Ureter (tissue), 1 donor: ENCODE measurements at places on chromosomes 5 and 9. TPM values are rescaled to one million over a fixed set of nuclear protein-coding genes. Genes with fewer than 3 reads are reported as not detected.

- no peak for DNase-seq
These were observed 6.2 kb upstream of the VPS13A start for GRCh38 chr9:77170991-77171699.

Gene FCN2
- total RNA-seq: 0.49 TPM

Gene BAAT
- total RNA-seq: not detected

Gene IRX2
- total RNA-seq: 3.3 TPM

DNA sequence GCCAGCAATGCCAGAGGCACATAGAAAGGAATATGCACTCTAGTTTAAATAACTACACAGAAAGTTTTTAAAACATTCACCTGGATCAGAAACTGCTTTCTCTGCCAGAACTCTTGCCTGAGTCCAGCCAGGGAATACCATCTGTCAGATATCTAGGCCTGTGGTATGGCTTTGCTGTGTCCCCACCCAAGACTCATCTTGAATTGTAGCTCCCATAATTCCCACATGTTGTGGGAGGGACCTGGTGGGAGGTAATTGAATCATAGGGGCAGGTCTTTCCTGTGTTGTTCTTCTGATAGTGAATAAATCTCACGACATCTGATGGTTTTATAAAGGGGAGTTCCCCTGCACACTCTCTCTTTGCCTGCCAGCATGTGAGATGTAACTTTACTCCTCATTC, 41.5 kb upstream of the KCNV2 start:
- no peak for DNase-seq

- no peak for DNase-seq
These were observed 41.9 kb downstream of the VCAN start for GRCh38 chr5:83513491-83513890.

GRCh38 chr9:26746357-26747072, 146.1 kb downstream of the CAAP1 start:
- no peak for DNase-seq

DNA sequence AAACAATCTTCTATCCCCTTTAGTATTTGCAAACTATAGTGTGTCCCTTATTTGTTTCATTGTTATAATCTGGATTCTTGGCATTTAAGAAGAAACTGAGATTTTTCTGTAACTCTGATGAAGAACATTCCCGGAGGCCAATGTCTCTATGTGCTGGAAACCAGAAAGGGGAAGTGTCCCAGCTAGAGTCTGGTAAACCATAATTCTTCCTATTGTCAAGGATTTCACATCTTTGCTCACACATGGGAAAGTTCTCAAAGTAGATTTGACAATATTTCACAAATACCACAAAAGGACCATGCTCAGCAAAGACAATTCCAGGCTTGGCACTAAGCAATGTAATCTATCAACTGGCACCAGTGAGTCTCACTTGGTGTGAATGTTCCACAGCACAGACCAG, 146.8 kb downstream of the MUSK start:
- no peak for DNase-seq

Gene ARSI
- total RNA-seq: 0.65 TPM

DNA sequence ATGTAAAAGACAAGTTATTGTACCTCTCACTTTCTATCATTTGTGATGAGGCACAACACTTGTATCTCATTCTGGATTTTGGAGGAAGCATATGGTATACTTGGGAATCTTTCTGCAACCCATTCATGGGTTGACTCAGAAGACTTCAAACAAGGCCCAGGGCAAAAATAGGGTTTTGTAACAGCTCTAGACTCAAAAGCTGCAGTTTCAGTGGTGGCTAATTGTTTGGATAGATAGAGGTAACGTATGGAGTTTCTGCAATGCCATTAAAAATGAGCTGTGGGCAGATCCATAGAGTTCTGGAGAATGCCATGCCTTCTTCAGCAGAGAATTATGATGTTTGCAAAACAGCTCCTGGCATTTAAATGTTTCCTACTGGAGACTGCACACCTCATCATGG, 279.6 kb upstream of the VLDLR start:
- DNase-seq: no peak

GRCh38 chr5:522116-522515, 2.1 kb downstream of the SLC9A3 start:
- DNase-seq: no peak

DNA sequence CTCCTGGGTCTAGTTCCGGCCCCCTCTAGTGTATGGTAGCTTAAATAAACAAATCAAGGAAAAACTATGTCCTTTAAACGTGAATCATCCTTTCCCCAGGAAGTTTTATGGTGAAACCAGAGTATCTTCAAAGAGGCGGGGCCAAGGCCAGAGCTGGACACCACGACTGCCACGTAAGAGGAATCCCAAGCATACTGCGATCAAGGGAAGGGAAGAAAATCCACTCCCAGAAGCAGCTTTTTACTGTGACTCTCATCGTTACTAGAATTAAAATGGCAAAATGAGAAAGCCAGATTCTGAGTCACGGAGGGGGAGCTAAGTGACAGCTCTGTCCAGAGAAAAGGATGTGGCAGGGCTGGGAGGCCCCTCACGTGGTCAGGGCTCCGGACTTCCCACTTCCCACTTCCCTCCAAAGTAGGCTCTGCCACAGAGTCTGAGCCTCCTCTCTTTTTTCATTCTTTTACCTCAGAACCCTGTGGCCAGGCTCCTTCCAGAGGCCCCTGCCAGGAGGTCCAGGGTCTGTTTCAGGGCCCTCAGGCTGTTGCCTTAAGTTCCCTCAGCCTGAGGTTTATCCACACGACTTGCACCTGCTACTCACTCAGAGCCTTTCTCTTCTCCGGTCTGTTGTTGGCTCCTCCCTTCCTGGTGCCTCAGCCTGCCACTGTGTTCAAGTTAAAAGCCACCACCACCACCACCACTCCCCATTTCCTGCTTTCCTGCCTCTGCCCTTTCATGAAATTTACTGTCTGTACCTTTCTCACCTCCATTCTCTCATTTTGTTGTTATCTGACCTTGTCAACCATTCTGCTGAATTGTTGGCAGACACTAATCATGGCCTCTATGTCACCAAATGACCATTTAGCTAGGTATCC, 1.4 kb upstream of the GLRX start:
- DNase-seq: no peak

- no peak for DNase-seq
These were observed 124.2 kb downstream of the GNA14 start for GRCh38 chr9:77523891-77524290.

DNA sequence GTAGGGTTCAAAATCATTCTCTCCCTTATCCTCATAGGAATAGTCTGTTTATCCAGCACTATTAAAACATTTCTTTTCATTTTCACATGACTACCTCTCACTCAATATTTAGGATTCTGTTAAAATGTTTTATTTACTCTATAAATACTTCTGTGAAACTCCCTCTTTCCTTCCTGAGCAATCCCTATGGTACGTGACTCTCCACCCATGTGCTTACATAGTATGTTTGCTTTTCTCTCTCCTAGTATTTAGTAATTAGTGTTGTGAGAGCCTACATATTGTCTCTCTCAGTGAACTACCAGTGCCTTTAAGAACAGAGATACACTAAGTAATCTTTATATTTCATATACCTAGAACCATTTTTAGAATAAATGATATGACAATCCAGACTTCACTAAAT, 46.0 kb downstream of the PTPRD start:
- no peak for DNase-seq

DNA sequence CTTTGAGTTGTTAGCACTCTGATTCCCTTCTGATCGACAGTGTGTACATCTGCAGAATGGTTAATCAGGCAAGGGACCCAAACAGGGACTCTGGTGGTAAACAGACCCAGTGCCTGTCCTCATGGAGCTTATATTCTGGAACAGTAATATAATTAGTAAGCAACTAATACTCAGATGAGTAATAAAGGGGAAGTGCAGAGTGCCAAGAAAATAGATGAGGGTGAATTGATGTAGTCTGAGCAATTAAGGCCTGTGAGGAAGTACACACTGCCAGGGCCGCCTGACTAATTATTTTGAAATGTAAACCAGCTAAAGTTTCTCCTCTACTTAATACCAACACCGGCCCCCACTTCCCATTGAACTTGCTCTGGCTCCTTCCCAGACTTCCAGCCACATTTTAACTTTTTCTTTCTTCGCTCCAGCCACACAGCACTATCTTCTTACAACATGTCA, 4.2 kb downstream of the DHX29 start:
- DNase-seq: no peak

GRCh38 chr9:331197-331596, 116.5 kb downstream of the DOCK8 start:
- no peak for DNase-seq

Gene UAP1L1
- total RNA-seq: 12.7 TPM

DNA sequence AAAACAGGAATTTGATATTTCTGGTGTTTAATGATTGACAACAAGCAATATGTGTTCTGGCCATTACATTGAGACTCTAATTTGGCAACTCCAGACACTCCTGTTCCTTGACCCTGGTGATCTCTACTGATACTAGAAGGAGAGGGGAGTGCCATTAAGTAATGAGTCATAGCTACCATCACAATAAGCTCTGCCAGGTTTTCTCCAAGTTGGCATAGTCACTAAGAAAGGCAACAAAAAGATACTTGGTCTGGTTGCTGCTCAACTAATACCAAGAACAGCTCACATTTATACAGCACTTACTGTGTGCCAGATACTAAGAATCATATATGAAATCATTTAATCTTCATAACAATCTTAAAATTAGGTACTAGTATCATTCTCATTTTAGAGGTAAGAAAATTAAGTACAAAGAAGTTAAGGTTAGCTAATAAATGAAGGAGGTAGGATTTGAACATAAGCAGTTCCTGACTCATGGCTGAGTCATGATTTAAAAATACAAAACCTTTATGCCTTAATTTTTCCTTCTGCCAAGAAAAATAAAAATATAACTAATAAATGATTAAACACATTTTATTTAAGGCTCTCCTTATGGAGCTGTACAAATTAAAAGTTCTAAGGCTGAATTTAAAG, 19.9 kb upstream of the PRXL2C start:
- DNase-seq: no peak

DNA sequence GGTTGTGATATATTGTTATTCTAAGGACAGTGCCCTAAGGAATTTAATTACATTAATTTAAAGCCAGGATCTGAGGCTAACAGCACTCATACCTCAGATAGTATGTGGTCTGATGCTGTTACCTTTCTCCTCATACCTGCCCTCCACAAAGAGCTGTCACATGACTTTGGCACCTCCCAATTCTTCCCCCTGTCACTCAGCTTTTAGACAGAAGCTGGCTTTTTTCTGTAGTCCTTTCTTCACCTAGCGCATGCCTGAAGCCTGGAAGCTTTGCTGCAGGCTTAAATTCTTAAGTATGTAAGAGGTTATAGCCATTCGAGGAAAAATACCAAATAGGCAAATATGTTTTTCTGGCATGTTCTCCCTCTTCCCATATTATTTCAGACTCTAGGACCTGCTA, 61.0 kb upstream of the ADAMTS19 start:
- DNase-seq: no peak

GRCh38 chr9:110130791-110131416, 77.1 kb downstream of the C9orf152 start:
- no peak for DNase-seq
